ENCODE measurements at places on chromosomes 12 and 14. TPM values are rescaled to one million over a fixed set of nuclear protein-coding genes. Genes with fewer than 3 reads are reported as not detected.

The ZDHHC22 gene
- total RNA-seq: not detected

The TTC9 gene
- total RNA-seq: 4.9 TPM

- H3K4me3 ChIP-seq: peak overlapping the region; percentile 84
- peaks cover 84% of the 10 kb centered on the region for H3K4me1 ChIP-seq
- H3K27me3 ChIP-seq: no peaks in the 10 kb centered on the region
- H3K36me3 ChIP-seq: peaks cover 33% of the 10 kb centered on the region
These were observed 82.7 kb downstream of the BCL11B start for GRCh38 chr14:99189201-99189801.

DNA sequence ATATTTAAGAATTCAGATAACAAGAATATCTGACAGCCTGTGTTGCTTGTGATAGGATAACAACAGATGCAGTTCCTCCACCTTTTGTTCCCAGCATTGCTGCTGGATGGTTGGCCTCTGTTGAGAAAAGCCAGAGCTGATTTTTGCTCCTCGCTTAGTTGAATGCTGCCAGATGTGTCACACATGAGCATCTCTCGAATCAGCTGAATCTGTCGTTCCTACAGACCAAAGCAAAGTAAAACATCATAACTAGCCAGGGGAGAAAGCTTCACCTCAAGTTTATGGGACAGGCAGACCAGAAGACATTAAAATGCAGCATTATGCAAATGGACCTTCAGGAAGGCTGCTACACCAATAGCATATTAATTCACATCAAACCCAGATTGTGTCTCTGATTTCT is 20.1 kb downstream of the RACGAP1 start:
- no peak for DNase-seq
- no peaks in the 10 kb centered on the region for H3K4me1 ChIP-seq
- H3K4me3 ChIP-seq: no peak overlapping the region
- no peak overlapping the region for H3K27ac ChIP-seq

Data from activated naive CD8-positive, alpha-beta T cell treated with anti-CD3 and anti-CD28 coated beads for 36 hours (primary cell).